Effector CD8-positive, alpha-beta T cell (primary cell): ENCODE measurements at places on chromosomes 2 and 18.

- no peak for DNase-seq
Observed at GRCh38 chr2:3598197-3598910, 3.4 kb downstream of the COLEC11 start.

DNA sequence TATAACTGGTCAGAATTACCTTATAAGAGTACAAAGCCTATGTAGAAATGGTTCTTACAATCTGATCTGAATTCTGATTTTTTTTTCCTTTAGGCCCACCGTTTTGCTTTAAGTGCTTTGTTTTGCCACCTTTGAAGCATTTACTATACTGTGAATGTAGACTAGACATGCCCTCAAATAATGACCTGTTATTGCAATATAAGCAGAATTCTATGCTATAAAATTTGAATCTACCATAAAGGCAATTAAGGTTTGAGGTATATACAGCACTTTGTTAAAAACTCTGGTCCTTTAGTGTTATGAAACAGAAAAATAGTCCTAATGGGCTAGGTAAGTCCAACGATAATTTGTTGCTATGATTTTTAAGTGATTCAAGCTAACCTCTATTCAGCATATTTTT, 86.6 kb upstream of the NOSTRIN start:
- no peak for DNase-seq

- no peak for DNase-seq
Observed at GRCh38 chr2:16311521-16312440, 353.9 kb downstream of the CYRIA start.

GRCh38 chr2:97967216-97967592, 28.5 kb downstream of the TMEM131 start:
- DNase-seq: no peak

DNA sequence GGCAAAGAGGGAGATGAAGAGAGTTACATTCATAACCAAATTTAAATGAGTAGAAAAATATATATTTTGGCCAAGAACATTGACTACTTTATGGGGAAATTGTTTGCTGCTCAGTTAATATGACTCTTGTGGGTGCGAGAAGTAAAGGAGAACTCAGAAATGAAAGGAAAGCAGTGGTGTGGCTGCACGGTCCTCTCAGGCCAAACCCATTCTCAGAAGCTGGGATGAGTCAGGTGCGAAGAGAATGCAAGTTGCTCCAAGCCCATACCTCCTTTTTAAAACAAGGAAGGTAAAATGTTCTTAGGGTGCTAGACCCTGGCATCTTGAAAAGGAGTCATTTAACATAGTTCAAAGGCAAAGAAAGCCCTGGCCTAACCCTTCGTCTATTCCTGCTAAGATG, 258.6 kb downstream of the RAD51AP2 start:
- no peak for DNase-seq

GRCh38 chr2:134739879-134740301, 21.1 kb upstream of the TMEM163 start:
- no peak for DNase-seq

GRCh38 chr2:46493241-46493970, 14.0 kb downstream of the TMEM247 start:
- no peak for DNase-seq

DNA sequence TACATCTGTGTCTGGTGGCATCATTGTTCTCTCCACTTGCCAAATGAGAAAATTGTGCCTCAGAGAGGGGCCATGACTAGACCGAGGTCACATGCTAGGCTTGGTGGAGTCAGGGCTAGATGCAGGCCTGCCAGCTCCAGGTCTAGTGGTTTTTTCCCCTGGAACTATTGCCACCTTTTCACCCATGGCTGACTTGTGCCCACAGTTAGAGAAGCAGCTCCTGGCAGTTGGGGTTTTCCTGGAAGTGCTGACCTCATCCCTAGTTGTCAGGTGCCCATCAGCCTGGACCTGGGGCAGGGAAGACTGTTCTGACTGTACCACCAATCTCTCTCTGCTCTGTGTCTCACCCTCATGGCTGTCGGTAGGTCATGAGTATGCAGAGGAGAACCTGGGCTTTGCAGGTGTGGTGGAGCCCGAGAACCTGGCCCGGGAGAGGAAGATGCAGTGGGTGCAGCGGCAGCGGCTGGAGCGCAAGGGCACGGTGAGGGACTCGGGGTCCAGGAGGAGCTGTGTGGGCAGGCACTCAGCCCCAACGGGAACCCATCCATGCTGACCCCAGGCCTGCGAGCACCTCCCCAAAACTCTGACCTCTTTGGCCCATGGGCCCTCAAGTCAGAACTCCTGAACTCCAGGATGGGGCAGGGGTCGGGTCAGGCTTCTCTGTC, 12.4 kb upstream of the CATIP start:
- no peak for DNase-seq

DNA sequence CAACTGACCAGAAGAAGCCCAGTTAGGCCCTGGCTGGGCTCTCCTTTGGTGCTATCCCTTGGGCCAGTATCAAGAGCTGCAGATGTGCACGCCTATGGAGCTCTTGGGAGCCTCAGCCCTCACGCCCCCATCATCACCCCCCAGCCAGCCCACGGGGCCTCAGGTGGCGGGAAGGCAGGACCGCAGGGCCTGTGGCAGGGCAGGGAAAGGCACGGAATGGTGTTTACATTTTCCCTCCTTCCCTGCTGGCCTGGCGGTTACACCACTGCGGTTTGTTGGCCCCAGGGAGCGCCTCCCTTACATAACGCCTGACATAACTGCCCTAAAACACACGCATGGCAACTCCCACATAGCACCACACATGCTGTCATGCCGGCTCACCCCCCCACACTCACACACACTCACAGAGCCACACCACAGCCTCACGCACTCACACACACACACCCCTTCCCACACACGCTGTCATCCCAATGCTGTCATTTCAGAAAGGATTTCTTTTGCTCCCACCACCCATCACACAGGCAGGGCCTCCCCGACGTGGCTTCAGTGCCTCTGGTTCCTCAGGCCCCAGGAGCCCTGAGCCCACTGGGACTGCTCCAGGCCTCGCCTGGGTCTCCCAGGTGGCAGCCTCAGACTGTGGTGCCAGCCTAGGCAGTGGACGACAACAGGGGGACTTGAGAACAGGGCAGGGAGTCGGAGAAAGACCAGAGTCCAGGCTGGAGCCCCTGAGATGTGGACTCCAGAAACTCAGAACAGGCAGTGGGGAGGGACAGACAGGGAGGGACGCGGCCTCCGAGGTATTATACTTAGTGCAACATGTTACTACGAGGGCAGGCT, 15.7 kb downstream of the ZFP36L2 start:
- DNase-seq: no peak

- DNase-seq: no peak
Observed at GRCh38 chr18:26875040-26875654, 9.6 kb upstream of the AQP4 start.

- no peak for DNase-seq
Observed at GRCh38 chr2:100691846-100692245, 128.1 kb upstream of the NPAS2 start.

DNA sequence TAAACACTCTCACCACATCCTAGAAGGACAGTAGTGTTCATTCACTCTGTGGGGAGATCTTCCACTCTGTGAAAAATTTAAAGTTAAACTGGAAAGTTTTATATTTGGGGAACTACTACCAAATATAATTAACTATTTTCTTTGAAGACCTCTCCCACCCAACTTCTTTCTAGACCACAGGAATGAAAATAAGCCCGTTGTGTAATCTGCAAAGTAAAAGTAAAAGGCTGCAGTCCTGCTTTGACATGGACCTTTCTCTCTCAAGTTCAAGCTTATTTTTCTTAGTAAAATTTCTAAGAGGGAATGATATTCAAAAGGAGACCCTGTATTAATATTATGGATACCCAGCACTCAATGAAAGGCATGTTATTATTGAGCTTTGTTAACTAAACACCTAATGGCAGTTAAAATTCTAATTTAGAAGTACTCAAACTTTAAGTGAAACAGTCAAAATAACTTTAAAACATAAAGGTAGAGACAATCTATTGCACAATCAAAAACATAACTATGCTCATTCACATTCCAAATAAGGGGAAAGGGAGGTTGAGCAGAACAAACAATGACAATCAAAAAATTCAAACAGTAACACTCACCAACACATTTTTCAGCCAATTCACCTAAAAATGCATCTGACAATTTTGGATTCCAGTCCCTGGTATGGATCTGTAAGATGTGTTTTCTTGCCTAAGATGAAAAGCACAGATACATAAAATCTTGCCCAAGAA, 98.5 kb downstream of the ATAD2B start:
- DNase-seq: no peak

- no peak for DNase-seq
Observed at GRCh38 chr18:23684515-23685197, 4.6 kb upstream of the LAMA3 start.

DNA sequence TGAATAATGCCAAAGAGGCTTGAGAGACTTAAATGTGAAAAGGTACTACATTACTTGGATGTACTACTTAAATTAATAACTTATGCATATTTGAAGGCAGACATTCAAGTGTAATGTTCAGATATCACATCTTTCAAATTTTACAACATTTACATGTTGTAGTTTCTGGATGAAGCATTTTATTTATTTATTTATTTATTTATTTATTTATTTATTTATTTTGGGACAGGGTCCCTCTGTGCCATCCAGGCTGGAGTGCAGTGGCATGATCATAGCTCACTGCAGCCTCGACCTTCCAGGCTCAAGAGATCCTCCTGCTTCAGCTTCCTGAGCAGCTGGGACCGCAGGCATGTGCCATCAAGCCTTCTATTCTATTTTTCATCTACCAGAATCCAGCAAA, 596.4 kb downstream of the ERBB4 start:
- DNase-seq: no peak

DNA sequence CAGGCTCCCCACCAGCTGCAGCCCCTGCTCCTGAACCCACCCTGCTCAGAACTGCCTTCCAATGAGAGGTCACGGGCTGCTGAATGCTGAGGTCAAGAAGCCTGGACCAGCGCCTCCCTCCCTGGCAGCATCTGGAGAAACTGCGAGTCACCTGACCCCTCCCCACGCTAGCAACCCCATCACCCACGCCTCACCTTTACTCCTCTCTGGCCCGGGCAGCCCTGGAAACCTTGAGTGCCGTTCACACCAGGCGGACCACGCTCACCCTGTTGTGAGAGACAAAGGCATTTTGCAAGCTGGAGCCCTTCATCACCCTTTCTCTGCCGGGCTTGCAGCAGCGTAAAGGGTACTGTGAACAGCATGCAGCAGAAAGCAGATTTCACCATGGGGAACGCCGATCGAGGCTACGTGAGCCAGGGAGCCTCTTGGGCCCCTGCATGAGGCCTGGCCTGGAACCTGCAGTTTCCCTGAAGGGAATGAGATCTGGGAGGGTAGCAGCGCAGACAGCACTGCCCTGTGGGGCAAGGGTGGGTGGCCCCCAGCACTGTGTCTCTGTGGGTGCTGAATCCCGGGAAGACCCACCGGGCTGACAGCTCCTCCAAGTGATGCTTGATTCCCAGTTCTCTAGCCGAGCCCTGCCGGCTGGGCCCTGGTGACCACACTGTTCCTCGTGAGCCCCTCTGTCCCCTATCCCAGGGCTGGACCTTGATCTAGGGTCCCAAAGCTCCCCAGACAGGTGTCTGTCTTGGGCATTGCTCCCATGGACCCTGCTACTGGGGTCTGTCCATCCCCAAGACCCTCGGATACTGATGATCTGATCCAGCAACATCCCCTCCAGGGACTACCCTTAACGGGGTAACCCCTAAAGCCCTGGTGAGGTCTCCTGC, 53.8 kb downstream of the COL6A3 start:
- no peak for DNase-seq

DNA sequence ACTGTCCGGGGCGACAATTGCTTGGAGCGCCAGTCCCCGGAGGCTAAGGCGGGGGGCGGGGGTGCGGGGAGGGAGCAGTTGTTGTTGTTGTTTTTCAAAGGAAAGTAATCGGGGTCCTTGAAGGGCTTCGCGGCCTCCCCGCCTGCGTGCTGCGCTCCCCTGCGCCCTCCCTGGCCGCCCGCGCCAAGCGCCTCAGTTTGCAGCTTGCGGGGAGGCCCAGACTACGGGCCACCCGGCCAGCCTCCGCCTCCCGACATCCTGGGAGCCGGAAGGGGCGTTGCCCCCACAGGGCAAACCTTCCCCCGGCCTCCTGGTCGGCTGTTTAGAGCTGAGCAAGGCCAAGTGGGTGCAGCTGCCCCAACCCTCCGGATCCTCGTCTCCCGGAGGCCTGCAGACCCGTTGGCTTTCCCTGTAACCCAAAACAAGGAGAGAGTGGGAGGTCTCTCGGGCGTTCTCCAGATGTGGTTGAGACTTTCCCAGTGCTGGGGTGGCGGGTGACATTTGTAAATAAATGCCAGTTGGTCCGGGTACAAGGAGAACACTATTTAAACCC, 3.7 kb upstream of the SIX3 start:
- DNase-seq: no peak

DNA sequence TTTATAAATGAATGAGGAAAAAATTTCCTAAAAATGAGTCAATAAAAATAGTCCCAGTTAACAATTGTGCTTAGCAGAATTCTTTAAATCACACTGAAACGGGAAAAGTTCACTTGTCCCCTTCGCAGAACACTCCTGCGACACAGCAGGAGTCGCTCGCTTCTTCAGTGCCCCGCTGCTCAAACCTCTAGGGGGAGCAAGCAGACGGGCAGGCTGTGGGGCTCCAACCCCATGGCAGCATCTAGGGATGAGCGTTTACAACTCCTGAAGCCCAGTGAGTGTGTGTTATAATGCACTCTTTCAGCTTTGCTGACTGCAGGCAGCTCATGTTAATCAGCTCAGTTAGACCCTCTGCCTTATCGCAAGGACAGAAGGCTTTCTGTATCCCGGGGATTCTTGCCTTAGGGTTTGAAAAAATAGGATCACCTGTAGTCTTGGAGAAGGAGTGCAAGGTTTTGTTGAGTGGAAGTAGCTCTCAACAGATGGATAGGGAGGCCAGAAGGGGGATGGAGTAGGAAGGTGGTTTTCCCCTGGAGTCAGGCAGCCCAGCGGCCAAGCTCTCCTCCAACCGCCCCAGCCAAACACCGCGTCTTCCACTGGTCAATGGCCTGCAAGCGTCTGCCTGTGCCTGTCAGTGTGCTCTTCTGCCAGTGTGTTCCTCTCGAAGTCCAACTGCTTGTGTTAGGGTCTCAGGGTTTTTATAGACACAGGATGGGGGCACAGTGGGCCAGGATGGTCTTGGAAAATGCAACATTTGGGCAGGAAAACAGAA, 1977.7 kb upstream of the LRRTM1 start:
- no peak for DNase-seq

- DNase-seq: no peak
Observed at GRCh38 chr2:200703127-200703925, 108.4 kb upstream of the BZW1 start.

DNA sequence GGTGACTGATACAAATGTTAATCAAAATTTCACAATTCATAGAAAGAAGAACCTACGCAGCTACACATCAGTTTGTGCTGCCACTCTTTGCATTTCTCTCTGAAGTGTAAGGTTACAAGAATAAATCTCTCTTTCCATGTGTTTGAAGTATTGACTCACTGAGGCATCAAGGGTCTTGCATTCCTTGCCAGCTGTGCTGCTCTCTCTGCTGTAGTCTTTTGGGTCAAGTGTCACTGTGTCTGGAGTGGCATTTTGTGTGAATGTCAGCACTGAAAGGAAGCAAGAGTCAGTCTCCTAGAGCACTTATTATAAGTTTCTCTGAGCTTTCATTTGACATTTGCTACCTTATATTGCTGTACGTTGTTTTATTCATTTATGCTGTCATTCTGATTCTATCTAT, 1696.1 kb upstream of the LRRTM1 start:
- DNase-seq: no peak
